Stimulated activated CD8-positive, alpha-beta memory T cell treated with anti-CD3 and anti-CD28 coated beads, Interleukin-4, amount 100 ng/mL, for 1 hour (primary cell): ENCODE measurements at places on chromosomes 7 and 10.

DNA sequence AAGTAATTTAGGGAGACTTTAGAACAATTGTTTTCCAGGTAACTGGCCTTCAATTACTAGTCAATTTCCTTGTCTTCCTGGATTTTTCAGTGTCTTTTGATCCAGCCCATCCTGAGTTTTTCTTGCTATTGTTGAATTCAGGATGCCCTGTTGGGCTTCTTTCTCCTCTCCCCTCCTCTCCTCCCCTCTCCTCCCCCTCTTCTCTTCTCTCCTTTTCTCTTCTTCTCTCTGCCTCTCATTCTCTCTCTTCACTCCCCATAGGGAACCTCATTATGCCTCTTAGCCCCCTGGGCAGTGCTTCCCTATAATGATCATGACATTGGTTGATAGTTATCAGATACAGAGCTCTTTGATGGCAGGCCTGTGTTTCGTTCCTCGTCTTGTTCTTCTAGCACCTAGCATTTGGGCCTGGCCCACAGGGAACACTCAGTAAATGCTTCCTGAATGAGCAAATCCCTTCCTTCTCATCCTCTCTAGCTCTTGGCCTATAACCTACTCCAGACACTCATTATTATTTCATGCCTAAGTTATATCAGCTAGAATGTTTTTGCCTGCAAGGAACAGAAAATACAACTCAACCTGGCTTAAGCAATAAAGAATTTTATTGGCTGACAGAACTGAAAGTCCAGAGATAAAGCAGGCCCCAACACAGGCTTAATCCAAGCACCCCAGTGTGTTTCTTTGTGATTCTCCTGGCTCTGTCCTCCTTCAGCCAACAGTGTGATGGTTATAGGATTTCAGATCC lies 56.8 kb downstream of the CACNB2 start:
- DNase-seq: no peak

GRCh38 chr10:71575451-71575850 lies 144.1 kb downstream of the C10orf105 start:
- no peak for DNase-seq

- DNase-seq: no peak
Measured at GRCh38 chr7:150968734-150969372, 9.3 kb downstream of the KCNH2 start.

- no peak for DNase-seq
Measured at GRCh38 chr7:95470452-95470851, 15.3 kb upstream of the ASB4 start.

GRCh38 chr10:90917968-90918318 lies 2.9 kb downstream of the ANKRD1 start:
- no peak for DNase-seq

DNA sequence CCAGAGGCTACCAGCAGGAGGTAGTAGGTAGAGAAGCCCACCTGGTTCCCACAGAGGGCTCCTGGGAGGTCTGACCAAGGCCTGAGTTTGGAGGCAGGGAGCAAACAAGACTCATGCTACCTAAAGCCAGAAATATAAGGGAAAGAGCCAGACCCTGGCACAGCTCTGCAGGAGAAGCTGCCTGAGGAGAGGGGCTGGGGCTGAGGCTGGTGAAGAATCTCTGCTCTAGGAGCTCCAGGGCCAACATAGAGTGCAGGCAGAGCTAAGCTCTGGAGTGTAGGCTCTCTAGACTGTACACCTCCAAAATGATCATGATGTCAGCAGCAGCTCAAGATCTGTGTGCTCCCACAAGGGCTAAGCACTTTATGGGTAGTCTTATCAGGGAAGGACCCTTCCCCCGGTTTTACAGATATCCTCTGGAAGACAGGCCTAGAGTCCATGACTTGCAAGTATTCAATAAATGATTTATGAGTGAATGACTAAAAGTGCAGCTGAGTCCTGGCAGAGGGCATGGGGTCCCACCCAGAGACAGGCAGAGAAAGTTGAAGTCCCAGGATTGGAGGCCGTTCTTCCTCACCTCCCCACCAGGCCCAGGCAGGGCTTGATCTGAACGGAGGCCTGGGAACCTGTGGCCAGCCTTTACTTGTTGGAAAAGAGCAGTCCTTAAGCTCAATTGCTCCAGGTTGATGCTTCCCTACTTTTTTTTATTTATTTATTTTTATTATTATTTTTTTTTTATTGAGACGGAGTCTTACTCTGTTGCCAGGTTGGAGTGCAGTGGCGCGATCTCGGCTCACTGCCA lies 71.5 kb upstream of the LRRC4 start:
- no peak for DNase-seq

DNA sequence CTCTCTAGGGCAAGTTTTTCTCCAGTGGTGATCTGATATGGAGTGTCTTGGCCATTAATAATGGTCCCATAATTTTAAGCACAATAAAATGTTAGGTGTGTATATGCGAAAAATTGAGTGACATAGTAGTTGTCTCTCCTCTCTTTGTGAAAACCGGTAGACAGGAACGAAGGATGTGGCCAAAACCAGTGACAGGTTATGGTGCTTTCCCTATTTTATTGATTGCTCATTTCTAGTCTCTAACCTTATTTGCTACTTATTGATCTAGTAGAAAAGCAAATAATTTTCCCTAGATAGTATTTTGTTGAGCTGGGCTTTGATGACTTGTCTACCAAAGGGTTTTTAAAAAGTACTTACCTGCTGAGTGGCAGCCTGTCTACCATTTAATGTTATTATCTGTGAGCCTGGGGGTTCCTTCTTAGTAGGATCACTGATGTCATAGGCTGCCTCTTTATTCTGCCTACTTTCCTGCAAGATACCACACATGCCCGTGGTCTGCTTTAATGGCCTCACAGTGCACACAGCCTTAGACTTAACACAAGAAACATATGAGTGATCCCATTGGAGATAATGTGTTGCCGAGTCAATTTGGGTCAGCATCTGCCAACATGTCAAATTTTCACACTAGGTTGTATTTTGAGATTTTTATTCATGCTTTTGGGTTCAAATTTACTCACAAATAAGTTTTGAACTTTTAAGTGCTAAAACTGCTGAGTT lies 100.0 kb downstream of the AUTS2 start:
- DNase-seq: no peak

DNA sequence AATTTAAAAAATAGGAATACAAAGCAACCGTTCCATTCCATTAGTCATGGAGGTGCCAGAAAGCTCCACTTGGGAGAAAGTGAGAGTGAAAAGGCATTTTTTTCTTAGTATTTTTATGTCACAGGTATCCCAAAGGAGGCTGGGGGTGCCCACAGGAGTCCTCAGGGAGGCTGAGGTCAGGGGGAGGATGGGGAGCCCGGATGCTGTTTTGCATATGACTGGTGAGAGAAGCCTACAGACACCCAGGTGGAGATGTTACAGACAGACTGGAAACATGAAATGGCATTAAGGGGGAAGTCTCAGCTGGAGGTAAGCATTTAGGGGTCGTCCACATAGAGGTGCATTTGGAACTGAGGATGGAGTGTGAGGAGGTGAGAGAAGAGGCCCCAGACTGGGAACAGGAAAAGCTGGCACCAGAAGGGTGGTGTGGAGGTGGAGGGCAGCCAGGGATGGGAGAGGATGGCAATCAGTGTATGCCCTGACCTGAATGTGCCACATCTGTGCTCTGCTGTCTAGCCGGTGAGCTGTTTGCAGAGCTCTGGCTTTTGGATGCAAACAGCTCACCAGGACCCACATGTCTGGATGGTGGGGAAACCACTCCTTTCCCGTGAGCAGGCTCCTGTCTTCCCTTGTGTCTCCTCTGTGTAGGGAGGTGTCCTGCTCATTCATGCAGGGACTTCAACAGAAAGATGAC lies 101.1 kb downstream of the RAMP3 start:
- DNase-seq: no peak

DNA sequence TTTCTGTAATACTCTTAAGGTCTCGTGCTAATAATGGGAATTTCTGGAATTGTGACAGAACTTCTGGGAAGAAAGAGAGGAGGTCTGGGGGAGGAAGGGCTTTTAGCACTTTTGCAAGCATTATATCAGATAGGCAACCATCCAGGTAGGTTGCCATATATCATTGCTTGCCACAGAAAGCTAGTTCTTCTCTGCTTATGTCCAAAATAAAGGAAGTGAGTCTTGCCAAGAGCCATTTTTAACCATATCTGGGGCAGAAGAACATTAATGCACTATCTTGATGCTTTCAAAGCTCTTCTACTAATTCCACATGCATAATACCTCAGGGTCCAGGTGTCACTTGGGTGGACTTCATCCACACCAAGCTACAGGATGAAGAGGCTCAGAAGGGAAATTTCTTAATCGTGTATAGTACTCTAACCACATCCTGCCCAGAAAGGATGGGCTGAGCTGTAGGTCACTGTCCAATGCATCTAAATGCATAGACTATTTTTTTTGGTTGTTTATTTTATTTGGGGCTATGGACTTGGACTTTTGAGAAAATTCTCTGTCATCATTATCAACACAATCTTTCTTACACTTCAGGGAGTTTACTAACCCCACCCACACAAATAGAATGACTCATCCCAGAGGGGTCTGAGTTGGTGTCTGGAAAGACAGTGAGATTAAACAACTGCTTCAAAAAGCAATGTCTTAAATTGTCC lies 68.9 kb upstream of the ADO start:
- no peak for DNase-seq

- DNase-seq: no peak
Measured at GRCh38 chr7:45598886-45599520, 24.8 kb downstream of the ADCY1 start.

- no peak for DNase-seq
Measured at GRCh38 chr7:90465816-90466215, 3.6 kb upstream of the PTTG1IP2 start.

DNA sequence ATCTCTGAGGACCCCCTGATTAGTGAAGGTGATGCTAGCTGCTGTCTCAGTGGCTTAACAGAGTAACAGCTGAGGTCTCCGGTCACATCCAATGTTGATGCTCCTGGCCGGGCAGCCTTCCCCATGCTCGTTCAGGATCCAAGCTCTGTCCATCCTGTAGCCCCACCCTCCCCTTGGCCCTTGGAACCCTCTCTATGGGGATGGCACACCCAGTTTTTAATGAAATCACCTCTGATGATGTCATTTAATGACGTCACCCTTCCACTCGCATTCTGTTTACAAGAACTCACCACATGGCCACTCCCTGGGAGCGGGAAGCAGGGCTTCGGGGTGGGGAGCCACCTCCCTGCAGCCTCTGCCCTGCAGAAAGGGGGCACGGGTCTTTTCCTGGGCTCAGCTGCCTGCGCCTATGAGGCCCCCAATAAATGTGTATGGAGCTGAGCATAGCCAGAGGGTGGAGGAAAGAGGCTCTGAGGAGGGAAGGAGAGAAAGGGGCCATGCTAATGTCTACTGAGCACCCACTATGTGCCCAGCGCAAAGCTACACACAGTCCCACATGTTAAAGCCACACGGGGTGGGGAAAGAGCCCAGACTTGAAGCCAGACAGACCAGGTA lies 95.5 kb downstream of the OAT start:
- DNase-seq: no peak

GRCh38 chr10:58529077-58529728 lies 16.5 kb downstream of the BICC1 start:
- no peak for DNase-seq

DNA sequence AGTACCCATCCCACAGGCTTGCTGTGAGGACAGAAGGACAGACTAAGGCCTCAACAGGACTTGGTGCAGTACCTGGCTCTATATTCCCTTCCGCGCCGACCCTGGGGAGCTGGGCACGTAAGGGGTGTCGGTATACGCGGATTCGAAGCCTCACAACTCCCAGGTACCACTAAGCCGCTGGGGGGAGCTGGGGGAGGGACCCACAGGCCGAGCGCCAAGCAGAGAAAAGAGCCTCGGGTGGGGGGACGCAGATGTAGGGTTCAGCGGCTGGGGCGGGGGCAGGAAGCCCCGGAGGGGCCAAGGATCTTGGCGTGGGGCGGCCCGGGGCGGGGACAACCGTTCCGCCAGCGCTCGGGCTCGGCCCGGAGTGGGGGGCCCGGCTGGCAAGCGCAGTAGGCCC lies 126.4 kb upstream of the ZNF746 start:
- no peak for DNase-seq

GRCh38 chr10:119455609-119456434 lies 86.7 kb downstream of the RGS10 start:
- DNase-seq: no peak

GRCh38 chr7:48438206-48438605 lies 266.9 kb downstream of the ABCA13 start:
- no peak for DNase-seq

DNA sequence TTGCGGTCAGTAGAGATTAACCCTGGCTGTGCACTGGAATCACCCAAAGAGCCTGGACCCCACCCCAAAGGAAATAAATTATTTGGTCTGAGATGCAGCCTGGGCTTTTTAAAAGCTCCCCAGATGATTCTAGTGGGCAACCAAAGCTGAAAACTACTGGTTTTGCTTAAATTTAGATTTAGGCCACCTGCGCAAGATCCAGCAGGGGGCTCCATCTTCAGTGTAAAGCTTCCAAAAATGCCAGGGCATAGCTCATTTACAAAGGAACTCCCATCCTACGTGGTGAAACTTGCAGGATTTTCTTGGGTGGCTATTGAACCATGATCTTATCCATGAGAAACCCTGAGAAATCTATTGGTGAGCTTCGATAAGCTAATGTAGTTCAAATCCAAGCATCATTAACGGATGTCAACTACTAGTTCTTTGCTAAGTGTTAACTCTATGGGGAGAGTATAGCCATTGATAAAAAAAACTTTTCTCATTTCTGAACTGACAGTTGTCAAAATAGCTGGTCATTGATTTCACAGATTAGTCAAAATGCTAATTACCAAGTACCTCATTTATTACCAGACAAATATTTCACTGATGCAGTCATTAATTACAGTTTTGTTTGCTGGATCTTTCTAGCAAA lies 315.3 kb downstream of the LHFPL3 start:
- DNase-seq: no peak

DNA sequence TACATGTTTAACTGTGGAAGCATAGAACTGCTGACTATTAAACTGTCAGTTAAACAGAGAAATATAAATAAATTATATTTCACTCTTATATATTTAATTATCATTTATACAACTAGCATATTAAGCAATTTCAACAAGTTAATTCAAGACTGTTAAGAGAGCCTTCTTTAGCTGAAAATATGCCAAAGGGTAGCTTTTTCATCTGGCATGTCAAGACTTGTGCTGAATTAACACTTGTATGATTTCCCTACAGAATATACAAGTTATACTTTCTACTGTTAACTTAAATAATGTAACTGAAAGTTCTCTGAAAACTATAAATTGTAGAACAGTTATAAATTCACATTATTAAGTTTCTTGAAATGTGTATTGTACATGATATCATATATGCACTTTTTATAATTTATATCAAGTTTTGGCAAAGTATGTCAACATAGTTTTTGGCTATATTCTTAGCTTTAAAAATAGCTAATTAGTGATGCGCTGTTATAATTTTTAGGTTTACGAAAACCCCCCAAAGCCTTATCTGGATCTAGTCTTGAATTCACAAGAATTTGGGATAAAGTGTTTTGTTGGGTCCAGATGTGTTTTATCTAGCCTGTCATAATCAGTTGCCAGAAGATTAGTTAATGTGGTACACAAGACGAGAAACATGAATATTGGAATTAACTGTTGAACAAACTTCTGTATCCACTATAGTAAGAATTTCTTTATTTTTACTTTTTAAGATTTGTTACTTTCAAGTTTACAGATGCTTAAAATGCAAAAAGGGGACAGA lies 231.1 kb upstream of the FOXP2 start:
- no peak for DNase-seq
